ENCODE measurements at places on chromosomes 1 and 21.
A peak's percentile ranks its signal among the peaks of the same experiment; 100 is the strongest.

DNA sequence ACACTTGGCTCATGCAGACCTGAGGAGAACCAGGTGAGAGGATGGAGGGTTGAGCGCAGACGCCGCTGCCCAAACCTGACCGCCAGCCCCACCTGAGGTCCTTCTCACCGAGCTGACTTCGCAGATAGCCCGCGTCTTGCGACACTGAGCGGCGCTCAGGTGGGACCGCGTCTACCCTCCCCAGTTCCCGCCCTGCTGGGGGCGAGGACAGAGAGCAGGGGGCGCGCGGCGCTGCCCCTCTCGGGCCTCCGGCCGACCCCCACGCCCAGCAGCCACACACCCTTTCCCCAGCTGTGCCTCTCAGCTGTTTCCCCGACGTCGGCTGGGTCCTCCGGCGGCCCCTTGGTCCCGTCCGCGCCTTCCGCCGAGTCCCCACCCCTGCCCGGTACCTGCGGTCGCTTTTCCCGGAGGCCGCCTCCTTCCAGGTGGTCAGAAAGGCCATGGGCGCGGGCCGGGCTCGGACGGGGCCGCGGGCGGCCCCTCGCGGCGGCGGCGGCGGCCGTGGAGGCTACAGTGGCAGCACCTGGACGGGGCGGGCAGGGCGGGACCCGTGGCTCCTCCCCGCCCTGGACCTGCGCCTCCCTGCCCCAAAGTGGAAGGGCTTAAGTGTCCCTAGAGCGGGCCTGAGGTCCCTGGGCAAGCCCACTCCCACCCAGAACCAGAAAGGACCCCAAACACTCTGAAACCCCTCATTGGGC, 14.4 kb upstream of the TTC39A start:
- no peak for DNase-seq

DNA sequence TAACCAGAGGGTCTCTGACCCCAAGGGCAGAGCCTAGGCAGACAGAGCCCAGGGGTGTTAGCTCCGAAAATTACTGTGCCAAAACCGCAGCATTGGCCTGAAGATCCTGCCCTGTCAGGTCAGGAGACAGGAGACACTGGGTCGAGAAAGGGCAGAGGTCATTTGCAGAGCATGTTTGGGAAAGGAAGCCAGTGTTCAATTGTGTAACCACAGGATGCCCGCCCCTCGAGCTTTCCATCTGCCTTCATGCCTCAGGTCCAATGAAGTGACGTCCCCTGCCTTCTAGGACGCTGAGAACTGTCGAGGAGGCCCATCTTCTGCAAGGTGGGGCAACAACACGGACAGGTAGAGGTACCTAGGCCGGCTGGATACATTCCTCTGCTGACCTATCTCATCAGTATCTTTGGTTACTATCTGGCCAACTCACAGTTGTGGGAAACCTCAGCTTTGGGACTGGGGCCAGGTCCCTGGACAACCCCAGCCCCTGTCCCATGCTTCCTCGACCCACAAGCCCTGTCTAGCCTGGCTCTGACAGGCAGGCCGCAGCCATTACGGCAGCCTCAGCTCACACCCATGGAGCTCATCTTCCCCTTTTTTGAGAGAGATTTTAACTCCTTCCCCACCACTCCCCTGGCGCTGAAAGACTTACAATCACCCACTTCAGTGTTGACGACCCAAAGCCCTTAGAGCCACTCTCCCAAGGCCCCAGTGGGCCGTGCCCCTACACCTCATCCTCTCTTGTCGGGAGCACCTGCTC, 1.3 kb downstream of the ARL8A start:
- DNase-seq, result peak; percentile 37

DNA sequence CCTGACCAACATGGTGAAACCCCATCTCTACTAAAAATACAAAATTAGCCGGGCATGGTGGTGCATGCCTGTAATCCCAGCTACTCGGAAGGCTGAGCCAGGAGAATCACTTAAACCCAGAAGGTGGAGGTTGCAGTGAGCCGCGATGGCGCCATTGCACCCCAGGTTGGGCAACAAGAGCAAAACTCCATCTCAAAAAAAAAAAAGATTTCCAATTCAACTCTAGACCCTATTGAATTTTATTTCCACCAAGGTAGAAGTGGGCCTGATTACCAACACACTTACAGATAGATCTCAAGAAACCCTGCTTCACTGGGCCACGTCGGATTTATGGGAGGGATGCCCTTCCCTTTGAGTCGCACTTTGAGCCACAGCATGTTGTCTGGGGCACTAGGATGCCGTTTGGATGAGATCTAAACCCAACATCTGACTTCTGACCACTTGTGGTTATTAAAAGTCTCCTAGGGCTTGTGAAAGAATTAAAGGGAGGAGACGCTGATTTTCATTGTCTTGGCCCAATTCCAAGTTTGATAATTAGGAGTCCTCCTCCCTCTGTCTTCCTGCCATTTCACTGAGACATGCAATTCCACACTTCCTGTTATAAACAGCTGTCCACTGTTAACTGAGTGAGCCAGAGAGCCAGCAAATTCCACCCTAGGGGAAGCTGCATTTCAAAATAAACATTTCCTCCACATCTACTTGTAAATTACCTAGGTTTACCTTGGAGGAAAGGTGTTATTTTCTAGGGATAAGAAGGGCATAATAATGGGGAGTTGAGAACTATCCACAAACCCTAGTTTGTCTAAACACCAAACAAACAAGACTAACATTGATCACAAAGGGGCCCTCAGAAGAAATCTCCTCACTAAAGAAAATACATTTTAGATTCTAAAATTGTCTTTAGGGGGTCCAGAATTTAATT, 5.2 kb upstream of the RERE start:
- DNase-seq, result no peak

GRCh38 chr21:25639551-25640201, 618 bp downstream of the JAM2 start:
- DNase-seq, result peak; percentile 54

DNA sequence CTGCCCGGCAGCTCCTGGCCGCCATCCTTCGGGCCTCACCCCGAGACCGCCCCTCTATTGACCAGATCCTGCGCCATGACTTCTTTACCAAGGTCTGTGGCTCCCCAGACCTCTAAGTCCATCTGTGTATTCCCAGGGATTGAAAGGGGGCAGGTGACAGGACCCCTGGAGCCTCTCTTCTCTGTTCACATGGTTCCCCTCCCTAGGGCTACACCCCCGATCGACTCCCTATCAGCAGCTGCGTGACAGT, 2.8 kb downstream of the PLK3 start:
- DNase-seq, result no peak

DNA sequence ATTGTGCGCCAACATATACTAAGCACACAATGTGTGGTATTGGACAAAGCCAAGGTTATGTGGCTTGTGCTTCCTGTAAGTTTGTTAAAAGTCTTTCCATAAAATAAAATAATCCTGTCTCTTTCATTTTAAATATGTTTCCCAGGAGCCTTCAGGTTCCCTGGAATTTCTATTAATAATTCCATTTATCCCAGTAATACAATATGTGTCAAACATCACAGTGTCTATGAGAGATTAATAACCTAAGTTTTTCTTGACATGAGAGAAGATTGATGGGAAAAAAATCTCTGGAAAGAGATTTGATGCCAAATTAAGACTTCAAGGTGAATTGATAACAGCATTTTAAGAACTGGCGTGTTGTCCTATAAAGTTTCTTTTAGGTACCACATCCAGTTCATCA, 507.0 kb downstream of the TTLL7 start:
- no peak for DNase-seq

GRCh38 chr1:80445033-80445432, 1355.7 kb upstream of the ADGRL2 start:
- DNase-seq, result no peak

GRCh38 chr1:197928849-197929336, 11.7 kb downstream of the LHX9 start:
- no peak for DNase-seq

DNA sequence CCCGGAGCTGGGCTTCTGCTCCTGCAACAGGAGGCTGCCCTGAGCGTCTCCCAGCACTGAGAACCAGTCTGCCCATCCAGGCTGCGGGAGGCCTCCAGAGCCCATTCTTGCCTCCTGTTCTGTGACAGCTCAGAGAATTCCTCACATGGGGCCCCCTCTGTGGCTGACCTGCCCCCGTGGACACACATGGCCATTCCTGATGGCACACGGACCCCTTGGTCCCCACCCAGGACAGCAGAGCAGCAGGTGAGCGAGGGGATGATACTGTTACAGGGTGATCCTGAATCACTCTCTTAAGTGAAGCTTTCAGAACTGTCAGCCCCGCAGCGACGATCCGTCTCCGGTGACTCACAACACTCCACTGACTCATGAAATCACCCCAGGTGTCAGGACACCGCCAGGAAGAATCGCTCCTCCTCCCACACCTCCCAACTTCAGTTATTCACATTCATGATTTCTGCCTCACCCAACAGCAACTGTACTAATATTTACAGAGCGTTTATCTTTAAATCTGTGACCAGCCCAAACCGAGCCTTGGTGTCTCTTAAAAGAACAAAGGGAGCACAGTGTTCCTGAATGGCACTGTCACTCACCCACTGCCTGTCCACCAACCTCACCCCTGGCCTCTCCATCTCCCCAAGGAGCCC, 22.5 kb downstream of the CHD5 start:
- no peak for DNase-seq

DNA sequence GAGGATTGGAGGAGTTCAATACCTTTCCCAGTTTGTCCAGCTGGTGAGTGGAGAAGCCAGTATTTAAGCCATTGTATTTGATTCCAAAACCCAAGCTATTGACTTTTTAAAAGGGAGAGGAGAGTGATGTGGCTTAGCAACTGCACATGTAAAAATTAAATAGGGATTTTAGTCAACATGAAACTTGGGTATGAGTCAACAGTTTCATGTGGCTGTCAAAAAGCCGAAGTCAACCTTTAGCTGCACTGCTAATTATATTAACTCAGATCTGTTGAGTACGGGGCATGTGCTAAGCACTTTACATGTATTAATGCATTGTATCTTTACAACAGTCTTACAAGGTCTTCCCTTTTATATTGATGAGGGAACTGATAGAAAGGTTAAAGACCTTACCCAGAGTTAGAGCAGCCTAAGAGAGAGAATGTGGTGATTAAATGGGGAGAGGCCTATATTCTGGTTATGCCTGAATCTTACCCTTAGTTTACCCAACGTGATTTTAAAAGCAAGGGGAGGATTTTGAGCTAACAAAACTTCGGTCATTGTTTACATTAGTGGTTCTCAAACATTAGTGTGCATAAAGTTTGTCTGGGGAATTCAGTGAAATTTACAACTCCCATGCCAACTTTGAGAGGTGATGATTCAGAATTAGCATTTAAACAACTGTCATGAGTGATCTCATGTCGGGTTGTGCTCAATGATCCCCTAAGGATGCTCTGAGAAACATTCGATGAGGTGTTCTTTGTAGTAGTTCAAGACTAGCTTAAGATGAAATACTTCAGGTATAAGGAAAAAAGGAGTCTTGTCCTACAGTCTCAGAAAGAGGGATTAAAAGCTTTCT, 6.9 kb upstream of the SLC35F3 start:
- no peak for DNase-seq

DNA sequence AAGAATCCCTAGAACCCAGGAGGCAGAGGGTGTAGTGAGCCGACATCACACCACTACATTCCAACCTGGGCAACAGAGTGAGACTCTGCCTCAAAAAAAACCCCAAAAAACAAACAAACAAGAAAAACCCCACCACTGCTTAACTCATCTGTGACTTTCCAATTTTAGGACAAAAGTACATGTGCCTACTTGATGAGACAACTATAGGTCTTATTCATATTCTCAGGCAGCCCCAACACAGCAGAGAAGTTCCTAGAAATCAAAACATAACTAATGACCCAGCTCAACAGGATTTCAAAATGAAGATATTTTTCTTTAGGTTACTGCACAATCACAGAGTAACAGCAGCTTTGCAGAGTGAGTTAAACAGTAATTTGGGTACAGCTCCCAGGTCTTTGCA, 26.4 kb downstream of the TIAM1 start:
- DNase-seq, result no peak

GRCh38 chr1:186618401-186619170, 61.6 kb downstream of the PTGS2 start:
- DNase-seq, result peak; percentile 65

DNA sequence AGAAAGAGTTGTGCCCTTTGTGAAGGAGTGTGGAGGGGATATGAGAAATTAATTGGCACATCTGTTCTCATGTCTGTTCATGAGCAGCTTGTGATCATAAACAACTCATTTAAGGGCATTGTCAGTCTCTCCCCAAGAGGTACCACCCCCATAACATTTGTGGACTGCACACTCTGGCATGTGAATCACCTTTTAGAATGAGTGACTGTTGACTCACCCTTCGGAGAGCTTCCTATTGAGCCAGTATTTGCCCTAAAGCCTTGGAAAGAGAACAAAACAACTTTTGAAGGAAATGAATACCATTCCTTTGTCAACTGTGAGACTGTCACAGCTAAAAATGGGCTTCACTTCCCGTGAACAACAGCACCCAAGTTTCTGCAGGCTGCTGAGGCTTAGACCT, 27.5 kb upstream of the MYSM1 start:
- DNase-seq, result no peak

DNA sequence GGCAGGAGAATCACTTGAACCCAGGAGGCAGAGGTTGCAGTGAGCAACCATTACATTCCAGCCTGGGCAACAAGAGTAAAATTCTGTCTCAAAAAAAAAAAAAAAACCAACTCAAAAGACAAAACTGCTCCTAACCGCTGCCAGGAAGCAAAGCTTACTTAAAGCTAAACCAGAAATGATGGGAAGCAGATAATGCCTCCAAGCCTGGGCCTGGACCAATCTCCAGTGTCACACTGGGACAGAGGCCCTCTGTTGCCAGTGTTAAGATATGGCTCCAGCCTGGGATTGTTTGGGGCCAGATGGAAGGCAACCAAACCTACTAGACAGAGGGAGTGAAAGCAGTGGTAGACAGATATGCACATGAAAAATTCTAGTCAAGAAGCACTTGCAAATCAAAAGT, 36.9 kb downstream of the NSL1 start:
- no peak for DNase-seq

DNA sequence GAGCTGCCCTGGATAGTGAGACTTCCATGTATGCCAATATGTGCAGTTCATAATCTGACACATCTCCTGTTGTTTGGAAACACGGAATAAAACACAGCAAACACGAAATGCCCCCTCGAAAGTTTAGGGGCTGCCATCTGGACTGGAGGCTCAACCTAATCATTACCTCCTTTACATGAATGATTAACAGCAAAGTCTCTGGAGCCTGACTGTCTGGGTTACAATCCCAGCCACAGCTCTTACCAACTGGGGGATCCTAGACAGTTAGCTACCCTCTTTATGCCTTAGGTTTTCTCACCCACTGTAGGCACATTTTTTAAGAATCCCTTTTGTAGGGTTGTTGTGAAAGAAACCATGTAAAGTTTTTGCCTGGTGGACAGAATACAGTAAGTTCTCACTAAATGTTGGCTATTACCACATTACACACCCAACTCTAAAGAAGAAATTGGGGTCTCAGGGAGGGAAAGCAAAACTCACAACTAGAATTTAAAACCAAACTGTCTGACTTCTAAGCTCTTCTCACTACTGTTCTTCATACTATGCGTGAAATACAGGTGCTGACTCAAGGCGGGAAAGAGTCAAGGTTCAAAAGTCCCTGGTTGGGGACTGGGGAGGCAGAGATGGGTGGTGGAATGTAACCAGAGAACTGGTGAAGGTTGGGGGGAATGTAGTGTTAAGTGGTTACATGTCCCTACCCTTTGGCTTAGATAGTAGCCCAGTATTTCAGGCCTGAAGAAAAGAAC, 24.2 kb downstream of the CYP4A22 start:
- DNase-seq, result no peak

GRCh38 chr1:226982451-226983177, 42.5 kb downstream of the COQ8A start:
- DNase-seq, result no peak

GRCh38 chr21:36863260-36863659, 103.2 kb downstream of the HLCS start:
- DNase-seq, result no peak
